ENCODE measurements at places on chromosomes 2 and 18.
A peak's percentile ranks its signal among the peaks of the same experiment; 100 is the strongest.

DNA sequence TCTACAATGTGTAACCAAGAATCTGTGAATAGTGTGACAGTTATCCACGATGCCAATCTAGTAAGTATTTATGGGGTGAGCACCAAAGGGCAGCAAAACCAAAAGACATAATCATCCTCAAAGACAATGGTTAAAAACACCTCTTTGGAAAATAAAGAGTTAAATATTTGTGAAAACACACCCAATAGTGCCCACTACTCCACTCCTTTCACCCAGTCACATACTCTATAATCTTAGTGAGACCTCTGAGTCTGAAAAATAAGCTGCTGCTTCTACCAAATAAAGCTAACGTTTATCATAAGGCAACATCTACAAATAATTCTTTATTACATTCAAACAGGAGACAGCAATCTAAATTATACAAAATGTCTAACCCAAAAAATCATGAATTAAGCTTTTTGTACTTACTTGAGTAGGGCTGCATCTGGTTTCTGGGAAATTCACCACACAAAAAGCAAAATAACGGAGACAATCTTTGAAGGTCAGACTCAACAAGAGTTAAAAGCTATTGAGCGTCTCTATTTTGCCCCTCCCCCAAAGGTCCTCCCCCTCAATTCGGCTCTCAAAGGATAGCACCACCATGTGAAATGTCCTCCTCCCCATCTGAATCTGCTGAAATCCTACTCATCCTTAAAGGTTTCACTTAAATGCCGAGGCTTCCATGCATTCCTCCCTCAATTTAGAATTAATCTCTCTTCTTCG, 2.0 kb downstream of the RAPH1 start:
- DNase-seq: no peak

- DNase-seq: no peak
Measured at GRCh38 chr2:160582081-160582480, 88.5 kb upstream of the RBMS1 start.

DNA sequence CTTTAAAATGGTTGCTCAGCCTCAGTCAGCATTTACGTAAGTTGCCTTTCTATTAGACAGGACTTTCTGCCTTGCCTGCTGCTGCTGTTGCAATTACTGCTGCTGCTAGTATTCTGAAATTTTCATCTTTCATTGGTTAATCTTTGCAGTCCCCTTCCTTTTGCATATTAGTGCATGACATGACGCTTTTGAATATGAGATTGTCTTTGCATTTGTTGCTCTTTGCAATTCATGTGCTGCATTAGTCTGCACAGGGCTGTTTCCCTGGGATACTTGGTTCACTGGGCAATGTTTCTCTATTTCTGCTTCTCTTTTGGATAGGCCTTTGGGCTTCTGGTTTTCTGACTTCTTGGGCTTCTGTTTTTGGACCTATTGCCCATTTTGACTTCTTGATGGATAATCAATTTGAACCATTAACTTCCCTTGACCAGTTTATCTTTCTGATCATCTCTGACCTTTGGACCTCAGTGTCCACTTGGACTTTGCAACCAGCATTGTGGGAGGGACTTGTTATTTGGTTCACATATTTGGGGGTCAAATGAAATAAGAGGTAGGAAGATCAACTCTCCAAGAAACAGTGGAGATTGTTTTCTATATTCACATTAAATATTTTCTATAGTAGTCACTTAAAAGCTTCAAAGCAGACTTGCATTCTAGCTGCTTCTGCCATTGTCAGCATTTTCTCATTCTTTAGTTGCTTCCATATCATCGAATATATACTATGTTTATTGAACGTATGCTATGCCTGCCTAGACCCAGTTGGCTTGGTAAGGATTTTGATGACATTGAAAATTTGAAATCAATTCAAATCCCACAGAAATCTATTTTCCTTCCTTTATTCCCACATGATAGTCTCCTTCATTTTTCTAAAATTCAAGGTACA, 12.5 kb upstream of the BUB1 start:
- DNase-seq: no peak

- no peak for DNase-seq
Measured at GRCh38 chr2:83063933-83064332, 1395.1 kb downstream of the SUCLG1 start.

GRCh38 chr2:175156534-175156933, 11.5 kb downstream of the ATF2 start:
- no peak for DNase-seq

DNA sequence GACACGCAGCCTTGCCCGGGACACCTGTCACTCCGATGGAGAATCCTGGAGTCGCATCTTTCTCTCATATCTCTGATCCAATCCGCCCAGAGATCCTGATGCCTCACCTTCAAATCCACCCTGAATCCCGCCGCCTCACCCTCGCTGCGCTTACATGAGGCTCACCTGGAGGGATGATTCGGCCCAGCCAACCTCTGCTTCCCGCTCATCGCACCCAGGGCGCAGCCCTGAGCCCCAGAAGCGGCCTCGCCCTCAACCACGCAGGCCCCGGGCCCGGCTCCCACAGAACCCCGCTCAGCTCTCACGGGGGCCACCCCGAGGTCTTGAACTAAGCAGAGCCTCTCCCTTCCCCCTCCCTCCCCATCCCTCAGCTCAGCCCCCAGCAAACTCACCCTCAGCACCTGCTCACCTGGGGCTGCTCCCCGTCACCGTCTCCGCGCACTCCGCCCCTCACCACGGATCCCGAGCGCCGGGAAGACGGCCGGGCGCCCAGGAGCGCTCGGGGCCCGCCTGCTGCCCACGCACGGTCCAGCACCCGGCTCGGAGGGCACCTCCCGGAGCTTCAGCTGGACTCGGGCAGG, 160.0 kb downstream of the NDUFA10 start:
- DNase-seq: no peak

DNA sequence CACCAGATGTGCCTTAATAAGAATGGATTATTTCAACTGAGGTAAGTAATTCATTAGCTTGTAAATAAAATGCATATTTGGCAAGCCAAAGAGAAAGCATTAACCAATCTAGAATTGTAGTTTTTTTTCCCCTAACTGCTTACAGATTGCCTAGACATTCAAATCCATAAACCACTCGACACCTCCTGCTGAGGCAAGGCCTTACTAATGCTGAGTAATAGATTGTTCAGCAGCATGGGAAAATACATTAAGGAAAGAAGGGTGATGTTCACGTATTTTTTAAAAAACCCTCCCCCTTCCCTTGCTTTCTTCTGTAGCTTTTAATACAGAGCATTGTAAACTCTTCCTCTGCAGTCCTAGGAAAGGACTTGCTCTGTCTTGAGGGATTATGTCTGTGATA, 17.0 kb upstream of the LINC00305 start:
- DNase-seq: no peak

GRCh38 chr18:72544092-72544886, at the start of gene CBLN2:
TSS of gene CBLN2 (minus strand) at chr18:72544342. CDS start at chr18:72542160, 2,182 bp downstream.
- peak; percentile 72 for DNase-seq

DNA sequence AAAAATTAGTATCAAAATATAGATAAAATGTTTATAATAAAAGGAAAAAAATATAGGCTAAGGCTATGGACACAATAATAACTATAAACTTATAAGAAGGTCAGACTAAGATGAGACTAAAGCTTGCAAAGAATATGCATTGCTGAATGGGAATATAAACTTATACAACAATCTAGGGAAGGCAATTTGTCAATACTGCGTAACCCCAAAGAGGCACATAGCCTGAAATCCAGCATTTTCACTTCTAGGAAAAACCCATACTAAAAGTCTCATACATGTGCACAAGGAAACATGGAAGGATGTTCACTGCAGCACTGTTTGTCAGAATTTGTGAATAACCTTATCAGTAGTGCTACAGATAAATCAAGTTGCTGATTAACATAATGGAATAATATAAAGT, 45.5 kb downstream of the FANCL start:
- no peak for DNase-seq

GRCh38 chr2:71547616-71548285, 94.4 kb downstream of the DYSF start:
- no peak for DNase-seq

DNA sequence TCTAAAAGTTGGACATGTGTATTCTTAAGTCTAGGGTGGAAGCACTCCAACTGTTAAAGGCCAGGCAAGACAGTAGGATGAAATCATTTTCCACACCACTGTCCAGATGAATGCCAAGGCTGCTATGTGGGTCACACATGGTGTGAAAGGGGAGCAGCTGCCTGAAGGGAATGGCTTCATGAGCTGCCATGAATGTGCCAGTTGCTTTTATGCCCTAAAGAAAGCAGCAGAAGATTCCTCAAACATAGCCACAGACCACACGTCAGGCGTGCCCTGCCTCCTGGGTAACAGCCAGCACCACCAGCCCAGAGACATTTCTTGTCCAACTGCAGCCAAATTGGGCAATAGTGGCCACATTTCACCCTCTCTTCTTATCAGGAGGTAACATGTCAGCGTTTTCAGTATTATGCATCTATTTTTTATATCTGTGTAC, 130.2 kb downstream of the MTCL1 start:
- DNase-seq: no peak

- DNase-seq: no peak
Measured at GRCh38 chr2:5748946-5749345, 56.8 kb downstream of the SOX11 start.

DNA sequence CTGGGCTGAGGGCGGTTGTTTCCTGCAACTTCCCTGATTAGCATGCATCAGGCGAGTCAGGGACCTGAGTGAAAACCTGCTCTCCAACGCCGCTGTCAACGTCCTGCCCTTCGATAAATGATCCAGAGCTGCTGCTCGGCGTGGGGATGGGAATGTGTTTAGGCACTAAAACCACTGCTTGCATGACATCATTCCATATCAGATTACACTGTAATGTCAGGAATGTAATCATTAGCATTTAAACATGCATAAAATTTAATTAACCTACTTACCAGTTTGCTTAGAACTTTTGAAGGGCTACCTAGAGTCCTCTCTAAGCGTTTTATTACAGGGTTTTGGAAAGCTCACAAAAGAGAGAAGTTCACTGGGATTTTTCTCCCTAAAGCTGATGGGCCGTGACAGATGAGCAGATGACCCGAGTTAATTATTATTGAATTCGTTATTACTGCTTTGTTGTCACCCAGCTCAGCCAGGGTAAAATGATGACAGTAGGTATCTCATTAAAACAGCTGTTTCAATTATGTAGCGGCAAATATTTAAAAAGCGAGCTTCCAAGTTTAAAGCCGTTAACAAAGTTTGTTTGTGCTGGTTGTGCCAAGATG, 685.6 kb upstream of the SALL3 start:
- no peak for DNase-seq

DNA sequence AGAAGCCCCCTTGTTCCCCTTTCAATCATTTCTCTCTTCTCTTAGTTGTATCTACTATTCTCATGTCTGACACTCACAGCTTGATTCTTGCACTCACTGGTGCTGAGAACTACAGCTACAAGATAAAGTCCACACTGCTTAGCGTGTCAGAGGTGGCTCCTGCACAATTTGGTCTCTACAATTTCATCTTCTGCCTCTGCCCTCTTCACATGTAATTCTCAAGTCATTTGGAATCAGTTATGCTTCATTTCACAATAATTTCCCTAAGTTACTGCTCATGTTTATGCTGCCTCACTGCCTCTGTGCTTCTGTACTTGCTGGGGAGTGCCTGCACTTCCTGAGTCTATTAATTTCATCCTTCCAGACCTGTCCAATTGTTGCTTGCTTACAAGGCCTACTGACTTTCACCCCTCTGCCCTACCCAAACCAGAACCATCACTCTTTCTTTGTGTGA, 11.6 kb upstream of the NAB1 start:
- no peak for DNase-seq

- DNase-seq: peak; percentile 50
Measured at GRCh38 chr18:79856119-79857007, 58.6 kb downstream of the KCNG2 start.

DNA sequence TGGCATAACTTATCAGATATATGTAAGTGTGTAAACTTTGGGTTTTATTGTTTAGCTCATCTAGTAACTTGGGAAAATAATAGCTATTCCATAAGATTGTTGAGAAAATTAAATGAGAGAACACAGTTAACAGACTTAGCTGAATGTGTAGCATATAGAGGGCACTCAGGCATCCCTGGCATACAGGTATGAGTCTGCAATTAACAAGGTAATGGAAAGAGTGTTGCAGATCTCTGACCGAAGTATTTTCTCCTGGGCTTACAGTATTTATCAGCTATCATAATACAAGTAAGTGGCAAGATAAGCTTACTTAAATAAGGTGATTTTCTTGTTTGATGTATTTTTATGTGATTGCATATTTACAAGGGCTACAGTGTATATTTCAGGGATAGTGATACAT, 7.9 kb upstream of the COBLL1 start:
- DNase-seq: no peak

DNA sequence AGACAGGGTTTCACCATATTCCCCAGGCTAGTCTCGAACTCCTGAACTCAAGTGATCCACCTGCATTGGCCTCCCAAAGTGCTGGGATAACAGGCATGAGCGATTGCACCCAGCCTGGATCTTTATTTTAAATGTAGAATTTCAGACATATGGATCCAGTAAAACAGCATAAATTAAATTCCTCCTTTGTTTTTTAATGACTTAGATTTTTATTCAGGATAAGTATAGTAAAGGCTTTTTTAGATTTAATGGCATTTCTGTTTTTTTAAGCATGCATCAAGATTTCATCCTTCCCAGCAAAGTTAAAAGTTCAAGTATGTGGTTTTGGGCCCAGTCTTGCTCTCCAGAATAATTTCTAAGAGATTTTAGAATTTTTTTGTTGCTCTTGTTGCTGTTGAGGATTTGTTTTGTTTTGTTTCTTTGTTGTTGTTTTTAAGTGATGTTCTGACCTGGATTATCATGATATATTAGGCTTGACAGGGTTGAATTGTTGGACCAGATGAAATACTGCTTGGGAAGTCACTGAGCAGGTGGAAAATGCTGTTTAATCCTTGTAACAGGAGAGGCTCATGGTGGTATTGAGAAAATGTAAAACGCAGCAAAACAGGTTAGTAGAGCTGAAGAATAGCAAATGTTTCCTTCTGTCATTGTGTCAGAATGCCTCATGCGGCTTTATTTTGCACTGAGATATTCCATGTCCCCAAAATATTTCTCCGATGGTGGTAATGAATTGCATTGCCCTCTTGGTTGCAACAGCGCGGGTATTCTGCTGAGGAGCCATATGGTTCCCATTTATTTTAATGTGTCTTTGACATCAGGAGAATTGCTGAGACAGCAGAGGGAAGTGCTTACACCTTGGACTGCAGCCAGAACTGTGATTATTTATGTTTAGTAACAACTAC, 147.9 kb downstream of the GALNT3 start:
- DNase-seq: no peak

- DNase-seq: no peak
Measured at GRCh38 chr2:71667256-71668182, 214.2 kb downstream of the DYSF start.
